Renal cortical epithelial cell (primary cell): ENCODE measurements at places on chromosomes 11 and 22. TPM values are rescaled to one million over a fixed set of nuclear protein-coding genes. Genes with fewer than 3 reads are reported as not detected.

DNA sequence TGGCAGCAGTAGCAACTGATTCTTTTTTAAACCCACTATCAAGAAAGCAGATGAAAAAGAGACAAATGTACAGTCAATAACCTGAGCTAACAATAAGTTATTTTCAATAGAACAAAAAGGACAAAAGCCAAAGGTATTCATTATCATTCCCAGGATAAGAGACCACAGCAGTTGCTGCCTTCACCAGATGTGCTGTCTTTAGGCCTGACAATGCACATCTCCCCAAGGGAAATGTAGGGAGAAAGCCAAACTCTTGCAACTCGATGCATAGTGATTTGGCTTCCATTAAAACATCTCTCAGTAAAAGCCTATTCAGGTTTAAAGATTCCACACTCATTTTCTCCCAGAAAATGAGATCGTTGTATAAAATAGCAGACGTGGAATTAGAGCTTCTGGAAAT lies 210.7 kb downstream of the METTL15 start:
- no peak for DNase-seq

SDHD gene
- total RNA-seq = 126 and 185 TPM in 2 replicates

- DNase-seq = no peak
Measured at GRCh38 chr11:58652726-58653280, 30.3 kb downstream of the CNTF start.

GRCh38 chr22:37626144-37626543 lies 13.3 kb upstream of the SH3BP1 start:
- no peak for DNase-seq

DNA sequence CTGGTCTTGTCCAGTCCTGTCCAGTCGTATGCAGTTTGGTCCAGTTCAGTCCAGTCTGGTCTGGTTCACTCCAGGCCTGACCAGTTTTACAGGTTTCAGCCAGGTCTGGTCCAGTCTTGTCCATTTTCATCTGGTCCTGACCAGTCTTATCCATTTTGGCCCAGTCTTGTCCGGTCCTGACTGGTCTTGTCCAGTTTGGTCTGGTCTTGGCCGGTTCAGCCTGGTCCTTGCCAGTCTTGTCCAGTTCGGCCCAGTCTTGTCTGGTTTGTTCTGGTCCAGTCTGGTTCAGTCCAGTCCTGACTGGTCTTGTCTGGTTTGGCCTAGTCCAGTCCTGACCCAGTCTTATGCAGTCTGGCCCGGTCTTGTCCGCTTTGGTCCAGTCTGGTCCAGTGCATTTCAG lies 380.2 kb downstream of the OR4C45 start:
- DNase-seq = no peak

DNA sequence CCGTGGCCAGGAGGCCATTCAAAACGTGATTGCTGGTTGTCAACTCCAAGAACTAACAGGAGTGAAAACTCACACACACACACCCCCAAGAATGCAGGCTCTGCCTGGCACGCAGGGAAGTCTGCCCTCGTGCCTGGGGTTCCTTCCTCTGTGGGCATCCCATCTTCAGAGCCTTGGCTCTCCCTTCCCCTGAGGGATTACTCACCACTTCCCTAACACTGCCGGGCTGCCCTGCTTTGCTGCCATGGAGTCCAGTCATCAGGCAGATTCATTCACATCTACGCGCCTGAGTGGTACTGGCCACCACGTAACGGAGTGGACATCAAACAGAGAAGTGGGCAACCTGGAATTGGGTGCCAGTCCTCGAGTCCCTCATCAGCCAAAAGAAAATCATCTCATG lies 120.7 kb upstream of the TMEM45B start:
- no peak for DNase-seq

FGF3 gene
- total RNA-seq = not detected in 2 replicates

GRCh38 chr11:122633219-122633829 lies 22.2 kb upstream of the UBASH3B start:
- peak; percentile 57 for DNase-seq

MB gene
- not detected in 2 replicates for total RNA-seq

DNA sequence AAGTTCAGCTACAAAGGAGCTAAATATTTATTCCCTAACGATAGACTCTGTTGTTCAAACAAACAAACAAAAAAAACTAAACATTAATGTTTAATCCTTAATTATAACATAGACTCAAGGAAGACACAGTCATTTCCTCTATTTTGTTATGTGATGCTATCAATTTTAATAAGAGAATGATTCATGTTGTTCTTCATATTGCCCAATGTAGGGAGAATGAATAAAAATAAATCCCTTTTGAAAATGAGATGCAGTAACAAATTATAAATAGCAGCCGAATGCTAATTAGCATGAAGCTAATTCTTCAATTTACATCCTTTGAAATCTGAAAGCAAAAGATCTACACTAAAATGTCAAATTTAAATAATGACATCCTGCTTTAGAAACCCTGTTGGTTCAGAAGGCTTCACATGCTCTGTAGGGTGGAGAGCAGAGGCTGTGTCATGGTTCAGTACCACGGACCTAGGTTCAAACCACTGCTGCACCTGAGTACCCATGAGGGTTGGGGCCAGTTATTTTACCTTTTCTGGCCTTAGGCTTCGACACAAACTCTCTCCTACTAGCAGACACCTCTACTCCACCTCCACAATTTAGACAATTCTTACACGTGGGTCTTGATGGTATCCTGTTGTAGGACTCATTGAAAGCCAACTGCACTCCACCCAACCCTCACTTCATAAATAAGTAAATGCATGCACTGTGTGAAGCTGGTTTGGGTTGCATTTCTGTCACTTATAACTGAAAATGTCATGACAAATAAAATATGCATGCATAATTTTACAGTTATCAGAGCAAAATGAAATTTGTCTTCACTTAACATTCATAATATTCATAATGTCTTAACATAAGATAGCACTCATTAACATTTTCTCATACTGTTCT lies 89.0 kb downstream of the RRAS2 start:
- no peak for DNase-seq

- DNase-seq = no peak
Measured at GRCh38 chr11:39807904-39808303, 1651.5 kb downstream of the LRRC4C start.

- DNase-seq = peak; percentile 49
Measured at GRCh38 chr22:36757668-36758211, 18.2 kb downstream of the IFT27 start.

PATE2 gene
- 0.20 TPM in 1 of 2 replicates, not detected in the other for total RNA-seq

GRCh38 chr22:47419239-47419638 lies 656.8 kb downstream of the TBC1D22A start:
- DNase-seq = no peak

- no peak for DNase-seq
Measured at GRCh38 chr11:57513452-57513795, 2.1 kb downstream of the SLC43A1 start.

DNA sequence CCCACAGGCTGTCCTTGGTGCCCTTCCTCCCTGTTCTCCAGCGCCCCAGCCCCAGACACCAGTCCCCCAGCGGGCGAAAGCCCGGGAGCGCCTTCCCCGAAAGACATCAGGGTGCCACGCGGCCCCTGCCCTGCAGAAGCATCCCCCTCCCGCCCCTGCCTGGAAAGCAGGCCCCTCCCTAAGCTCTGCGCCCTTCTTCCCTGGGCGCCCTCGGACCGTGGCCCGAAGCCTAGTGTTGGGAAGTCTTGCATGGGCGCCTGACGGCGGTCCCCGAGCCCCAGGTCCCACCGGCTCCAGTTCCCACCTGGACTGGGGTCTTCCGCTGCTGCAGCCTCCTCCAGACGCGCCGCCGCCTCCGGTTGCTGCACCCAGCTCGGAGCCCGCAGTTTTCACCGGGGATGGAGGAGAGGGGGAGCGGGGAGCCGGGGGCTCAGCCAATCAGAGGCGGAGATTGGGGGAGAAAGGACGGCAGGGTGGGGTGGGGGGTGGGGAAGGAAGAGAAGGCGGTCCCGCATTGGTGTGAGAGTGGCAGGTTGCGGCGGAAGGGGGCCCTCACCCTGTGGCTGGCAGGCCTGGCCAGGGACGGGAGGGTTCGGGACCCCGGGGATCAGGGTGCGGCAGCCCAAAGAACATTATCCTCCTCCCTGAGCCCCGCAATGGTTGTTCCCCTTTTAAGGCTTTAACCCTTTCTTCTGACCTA lies at the start of gene THY1:
Gene THY1, minus strand, starts transcription at position 364 of the 700 bp plus-strand sequence. CDS start 2,267 bp downstream, outside the sequence.
- DNase-seq = no peak

APOA1 gene
- 0.10 TPM in 1 of 2 replicates, not detected in the other for total RNA-seq

- DNase-seq = peak; percentile 51
Measured at GRCh38 chr11:106091480-106092123, 14.1 kb downstream of the AASDHPPT start.

DNA sequence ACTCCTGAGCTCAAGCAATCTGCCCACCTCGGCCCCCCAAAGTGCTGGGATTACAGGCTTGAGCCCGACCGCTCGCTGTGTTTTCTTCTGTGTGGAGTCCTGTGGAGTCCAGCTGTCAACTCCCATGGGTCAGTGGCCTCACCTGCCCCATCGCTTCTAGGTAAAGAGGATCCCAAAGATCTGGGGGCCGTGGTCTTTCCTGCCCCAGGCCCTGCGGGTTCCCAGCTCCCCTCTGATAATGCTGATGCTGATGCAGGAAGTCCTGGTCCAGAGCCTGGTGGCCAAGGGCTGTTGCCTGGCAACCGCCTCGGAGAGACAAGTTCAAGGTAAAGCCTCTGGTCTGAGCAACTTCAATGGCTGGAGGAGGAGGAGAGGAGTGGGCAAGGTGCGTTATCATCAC lies 9.6 kb downstream of the SSTR3 start:
- no peak for DNase-seq

- DNase-seq = peak; percentile 53
Measured at GRCh38 chr11:61532134-61533038, 23.8 kb downstream of the LRRC10B start.
